ENCODE measurements at places on chromosomes 3 and 15. TPM values are rescaled to one million over a fixed set of nuclear protein-coding genes. Genes with fewer than 3 reads are reported as not detected.

DAPK2 gene
- total RNA-seq, result 7.7 TPM

SLC12A1 gene
- total RNA-seq, result 0.55 TPM

DUOXA2 gene
- total RNA-seq, result 0.31 TPM

GRAMD1C gene
- total RNA-seq, result 24.1 TPM

SNURF gene
- total RNA-seq, result 15.7 TPM

CD96 gene
- 0.99 TPM for total RNA-seq

CLSTN2 gene
- total RNA-seq, result 5.7 TPM

IL16 gene
- total RNA-seq, result 17.6 TPM

ACP3 gene
- 5.8 TPM for total RNA-seq

TMEM207 gene
- total RNA-seq, result 1.6 TPM

MRPS11 gene
- 33.9 TPM for total RNA-seq

ATP13A5 gene
- 0.16 TPM for total RNA-seq

PLA2G4E gene
- 0.71 TPM for total RNA-seq

IL5RA gene
- 0.43 TPM for total RNA-seq

PYGO1 gene
- 8.5 TPM for total RNA-seq

ARGFX gene
- 0.55 TPM for total RNA-seq

SERPINI1 gene
- 17.6 TPM for total RNA-seq

TRPM1 gene
- total RNA-seq, result 4.4 TPM

OXTR gene
- total RNA-seq, result 4.2 TPM

ALDH1A2 gene
- 91.2 TPM for total RNA-seq

NEK11 gene
- total RNA-seq, result 40.9 TPM

SLC22A14 gene
- total RNA-seq, result 2.7 TPM

ZNF662 gene
- total RNA-seq, result 23.5 TPM

All from testis (tissue), 5 donors.